ENCODE measurements at places on chromosomes 5 and 9.

GRCh38 chr9:129640871-129641749 is 841 bp downstream of the ASB6 start:
- DNase-seq: no peak

GRCh38 chr5:147626464-147626863 is 116.6 kb upstream of the DPYSL3 start:
- DNase-seq: no peak

GRCh38 chr5:105754056-105754455 is 1916.7 kb downstream of the EFNA5 start:
- DNase-seq: no peak

DNA sequence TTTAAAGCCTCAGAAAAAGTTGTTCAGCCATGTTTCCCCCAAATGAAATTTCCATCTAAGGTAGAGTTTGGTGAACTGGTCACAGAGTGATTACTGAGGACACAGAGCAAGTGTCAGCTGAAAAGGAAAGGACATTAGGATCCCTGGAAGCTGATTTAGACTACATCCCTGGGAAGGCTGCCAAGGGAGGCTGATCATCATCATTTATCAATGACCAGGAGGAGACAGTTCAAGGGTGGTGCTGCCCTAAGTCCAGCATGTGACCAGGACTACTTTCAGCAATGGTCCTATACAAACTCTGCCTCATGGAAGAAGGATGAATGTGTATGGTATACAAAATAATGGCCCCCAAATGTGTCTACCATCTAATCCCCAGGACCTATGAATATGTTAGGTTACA is 120.6 kb downstream of the PIK3R1 start:
- no peak for DNase-seq

DNA sequence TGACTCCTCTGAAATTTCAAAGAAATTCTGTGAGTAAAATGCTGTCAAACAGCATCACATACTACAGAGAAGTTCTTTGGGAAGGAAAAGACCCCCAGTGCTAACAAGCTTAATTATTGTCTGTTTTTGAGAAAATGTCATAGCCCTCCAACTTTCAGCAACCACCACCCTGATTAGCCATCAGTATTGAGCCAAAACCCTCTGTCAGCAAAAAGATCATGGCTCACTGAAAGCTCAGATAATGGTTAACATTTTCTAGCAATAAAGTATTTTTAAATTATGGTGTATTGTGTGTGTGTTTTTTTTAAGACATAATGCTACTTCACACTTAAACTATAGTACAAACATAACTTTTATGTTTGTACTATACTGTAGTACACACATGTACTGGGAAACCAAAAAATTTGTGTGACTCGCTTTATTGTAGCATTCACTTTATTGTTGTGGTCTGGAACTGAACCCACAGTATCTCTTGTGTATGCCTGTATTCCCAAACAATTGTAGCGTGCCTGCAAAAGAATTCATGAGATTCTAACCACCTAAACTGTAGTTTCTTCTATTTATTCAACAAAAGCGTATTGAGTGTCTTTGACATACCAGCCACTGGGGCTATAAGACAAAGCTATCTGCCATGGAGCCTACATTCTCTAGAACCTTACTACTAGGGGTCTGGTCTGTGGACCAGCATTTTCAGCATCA is 31.6 kb downstream of the TLE4 start:
- DNase-seq: no peak

DNA sequence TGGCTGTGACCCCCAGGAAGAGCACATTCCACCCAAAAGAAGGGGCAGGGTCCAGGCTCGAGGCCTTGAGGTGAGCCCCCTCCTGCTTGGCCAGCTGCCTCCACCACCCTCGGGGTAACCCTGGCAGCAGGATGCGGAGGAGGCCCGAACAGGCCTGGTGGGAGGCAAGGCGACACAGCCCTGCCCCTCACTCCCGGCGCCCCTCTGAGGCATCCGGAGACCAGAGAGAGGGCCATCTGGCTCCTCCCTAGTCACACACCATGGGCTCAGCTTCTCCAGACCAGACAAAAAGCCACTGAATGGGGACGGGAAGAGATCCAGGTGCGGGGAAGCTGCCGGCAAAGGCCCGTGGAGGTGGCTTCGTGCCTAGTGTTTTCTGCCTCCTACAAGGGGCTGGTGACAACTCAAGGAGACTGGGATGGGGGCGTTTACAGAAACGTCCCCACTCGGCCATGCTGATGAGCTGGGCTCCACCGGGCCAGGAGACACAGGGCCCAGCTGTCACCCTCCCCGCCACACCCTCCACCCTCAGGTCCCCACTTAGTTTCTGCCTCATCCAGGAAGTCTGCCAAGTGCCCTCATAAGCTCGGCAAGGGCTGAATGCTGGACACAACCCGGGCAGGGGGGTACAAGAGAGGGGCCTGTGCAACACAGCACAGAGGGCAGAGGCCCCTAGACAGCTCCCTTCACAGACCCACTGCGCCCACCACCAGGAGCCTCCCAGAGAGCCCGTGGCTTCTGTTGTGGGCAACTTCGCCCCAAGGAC is 41.9 kb downstream of the NACC2 start:
- no peak for DNase-seq

- DNase-seq: no peak
These were observed 7.1 kb downstream of the ZFP2 start for GRCh38 chr5:178902849-178903248.

- peak; percentile 40 for DNase-seq
These were observed 298.4 kb upstream of the PRDM9 start for GRCh38 chr5:23208959-23209431.

GRCh38 chr5:10538103-10538788 is 25.6 kb upstream of the ANKRD33B start:
- DNase-seq: no peak

DNA sequence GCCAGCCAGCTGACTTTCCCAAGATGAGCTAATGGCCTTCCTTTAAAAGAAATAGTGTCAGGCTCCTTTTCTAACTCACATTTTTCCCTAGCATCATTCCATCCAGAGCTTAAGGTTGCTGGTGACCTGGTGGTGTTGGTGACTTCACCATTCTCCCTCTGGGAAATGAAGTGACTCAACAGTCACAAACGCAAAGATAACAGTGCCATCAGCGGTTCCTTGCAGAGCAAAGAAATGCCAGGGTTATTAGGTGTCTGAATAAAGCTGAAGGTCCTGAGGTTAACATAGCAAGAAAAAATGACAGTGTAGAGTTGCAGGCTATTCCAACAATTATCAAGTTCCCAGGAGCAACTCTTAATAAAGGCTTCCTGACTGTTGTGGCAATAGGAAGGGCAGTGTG is 111.8 kb upstream of the SLC44A1 start:
- no peak for DNase-seq

DNA sequence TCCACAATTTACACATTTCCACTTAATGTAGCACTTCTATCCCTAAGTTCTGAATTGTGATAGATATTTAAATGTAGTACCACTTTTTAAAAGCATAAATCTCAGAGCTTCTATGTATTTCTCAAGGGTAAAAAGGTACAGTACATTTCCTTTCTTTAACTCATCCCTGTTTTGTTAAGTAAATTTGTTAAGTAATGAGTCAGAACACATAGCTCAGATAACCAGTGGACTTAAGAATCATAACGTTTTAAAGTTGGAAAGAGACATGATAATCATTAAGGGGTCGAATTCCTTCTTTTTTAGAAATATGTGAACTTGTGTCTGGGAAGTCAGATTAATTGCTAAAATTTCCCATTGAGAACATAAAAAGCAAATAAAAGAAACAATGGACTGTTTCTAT is 810.2 kb upstream of the NUDT12 start:
- DNase-seq: no peak

GRCh38 chr5:10489810-10490426 is 48.2 kb downstream of the ROPN1L start:
- peak; percentile 83 for DNase-seq

DNA sequence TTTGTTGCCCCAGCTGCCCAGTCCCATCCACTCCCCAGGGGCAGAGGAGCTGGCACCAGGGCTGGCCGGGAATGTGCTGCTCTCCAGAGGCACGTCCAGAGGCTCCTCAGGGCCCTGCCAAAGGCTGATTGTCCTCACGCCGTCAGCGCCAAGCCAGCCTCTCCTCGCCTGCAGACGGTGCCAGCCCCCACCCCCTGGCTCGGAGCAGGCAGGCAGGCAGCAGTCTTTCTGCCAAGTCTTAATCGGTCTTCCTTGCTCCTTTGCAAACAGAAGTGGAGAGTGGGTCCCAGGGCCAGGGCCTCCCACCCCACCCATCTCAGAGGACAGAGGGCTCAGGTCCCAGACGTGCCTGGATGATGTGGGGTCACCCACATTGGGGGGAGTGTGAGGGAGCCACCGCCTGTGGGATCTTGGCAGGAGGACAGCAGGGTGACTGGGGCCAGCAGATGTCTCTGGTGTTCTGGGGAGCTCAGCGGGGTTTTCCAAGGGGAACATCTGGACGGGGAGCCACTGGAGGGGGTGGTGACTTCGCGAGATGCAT is 36.3 kb downstream of the FAM163B start:
- DNase-seq: no peak

DNA sequence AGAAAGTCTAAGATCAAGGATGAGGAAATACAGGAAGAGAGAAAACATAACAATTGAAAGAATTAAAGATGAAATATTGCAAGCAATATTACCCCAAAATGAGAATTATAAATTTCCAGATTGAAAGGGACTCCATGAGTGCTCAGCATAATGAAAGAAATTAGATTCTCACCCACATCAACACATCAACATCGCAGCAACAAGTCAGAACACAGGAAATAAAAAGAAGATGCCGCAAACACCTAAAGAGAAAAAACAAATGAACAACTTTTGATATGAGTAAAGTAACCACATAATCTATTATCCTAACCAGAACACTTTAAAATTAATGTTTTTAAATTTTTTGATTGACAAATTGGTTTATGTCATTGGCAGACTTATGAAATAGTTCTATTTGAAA is 318.3 kb upstream of the PTGER4 start:
- no peak for DNase-seq

DNA sequence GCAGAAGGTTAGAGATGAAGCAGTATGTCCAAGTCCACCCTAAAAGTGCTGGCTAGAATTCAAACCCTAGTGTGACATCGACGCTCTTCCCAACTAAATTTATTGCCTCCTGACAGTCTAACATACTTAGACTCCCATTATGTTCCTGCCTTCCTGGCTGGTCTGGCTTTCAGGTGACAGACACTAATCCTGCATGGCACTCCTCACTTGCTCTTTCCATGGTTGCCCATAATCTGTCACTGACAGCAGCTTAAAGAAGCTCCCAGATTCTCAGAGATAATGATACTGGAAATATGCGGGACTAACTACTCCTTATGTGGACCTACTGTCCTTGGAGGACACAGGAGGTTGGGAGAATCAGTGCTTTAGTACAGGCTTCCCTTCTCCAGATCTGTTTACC is 41.7 kb upstream of the HTR1A start:
- no peak for DNase-seq

DNA sequence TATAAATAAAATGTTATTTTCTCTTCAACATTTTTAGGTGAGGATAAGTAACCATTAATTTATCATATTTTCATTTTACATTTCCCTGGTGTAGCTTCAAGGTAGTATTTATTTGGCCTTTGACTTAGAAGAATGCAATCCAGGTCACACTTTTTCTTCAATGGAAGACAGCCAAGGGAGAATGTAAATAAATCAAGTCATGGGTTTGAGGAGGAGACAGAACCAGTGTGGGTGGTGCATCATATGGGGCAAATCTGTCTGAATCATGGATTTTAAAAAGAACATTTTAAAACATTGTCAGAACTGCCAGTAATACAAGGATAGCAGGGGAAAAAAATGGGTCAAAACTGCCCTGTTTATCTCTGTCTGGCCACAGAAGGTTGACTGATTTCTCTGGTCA is 229.5 kb downstream of the FAM114A2 start:
- no peak for DNase-seq

- no peak for DNase-seq
These were observed 101.9 kb upstream of the PARP8 start for GRCh38 chr5:50564558-50564957.

DNA sequence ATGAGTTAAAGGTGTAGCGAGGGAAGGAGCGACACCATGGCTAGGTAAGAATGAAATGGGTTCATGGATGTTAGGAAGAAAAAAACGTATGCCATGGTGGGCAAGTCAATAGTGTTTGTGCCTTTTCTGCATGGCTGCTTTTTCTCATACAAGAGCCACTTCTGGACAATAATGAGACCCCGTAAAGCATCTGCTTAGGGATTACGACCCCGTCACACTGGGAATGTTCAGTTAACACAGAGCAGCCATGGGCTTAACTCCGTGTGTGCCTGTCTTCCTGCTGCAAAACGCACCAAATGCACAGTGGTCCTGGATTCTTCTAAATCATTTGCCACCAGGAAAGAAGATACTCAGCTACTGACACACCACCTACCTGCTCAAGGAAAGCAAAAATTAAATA is 81.8 kb downstream of the NFIB start:
- DNase-seq: no peak

- peak; percentile 78 for DNase-seq
These were observed 7.5 kb upstream of the ERAP2 start for GRCh38 chr5:96868603-96869371.

- DNase-seq: peak; percentile 58
These were observed 3.2 kb upstream of the TMEM171 start for GRCh38 chr5:73117088-73117740.

DNA sequence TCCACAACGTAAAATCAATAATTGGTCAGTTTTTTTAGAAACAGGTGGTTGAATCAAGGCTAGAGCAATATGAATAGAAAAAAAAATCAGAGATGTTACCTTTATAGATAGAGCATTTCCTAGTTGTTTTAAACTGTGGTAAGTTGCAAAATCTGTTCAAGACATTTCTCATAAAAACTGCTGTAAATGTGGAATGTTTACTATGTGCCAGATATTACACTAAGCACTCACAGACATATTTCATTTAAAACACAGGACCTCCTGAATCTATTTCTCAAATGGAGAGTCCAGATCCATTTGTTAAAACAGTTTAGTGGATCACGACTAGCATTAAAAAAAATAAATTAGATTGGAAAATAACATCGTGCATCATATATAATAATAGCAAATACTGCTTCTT is 570.0 kb upstream of the ZNF608 start:
- no peak for DNase-seq

DNA sequence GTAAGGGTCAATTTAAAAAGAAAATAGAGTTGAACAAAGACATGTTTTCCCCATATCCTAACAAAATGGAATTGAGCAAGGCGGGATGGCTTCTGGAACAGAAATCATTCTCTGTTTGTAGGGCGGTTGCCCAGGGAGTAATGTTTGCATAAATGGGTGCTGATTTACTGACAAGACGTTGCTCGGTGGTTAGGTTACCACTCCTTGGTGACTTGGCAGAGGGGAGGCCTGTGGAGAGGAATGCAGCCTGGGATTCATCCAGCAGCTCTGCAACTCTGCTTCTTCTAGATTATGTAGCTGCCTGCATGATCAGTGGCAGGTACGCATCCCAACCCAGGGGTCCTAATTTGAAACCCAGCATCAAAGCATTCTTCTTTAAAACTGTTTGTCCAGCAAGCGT is 200.2 kb downstream of the CFAP90 start:
- DNase-seq: no peak

GRCh38 chr9:70315389-70315788 is 56.6 kb downstream of the SMC5 start:
- no peak for DNase-seq

GRCh38 chr5:154523104-154523503 is 45.1 kb upstream of the HAND1 start:
- no peak for DNase-seq

Data from inflammatory macrophage (primary cell).